Neuronal stem cell (in vitro differentiated cells): ENCODE measurements at places on chromosomes 2 and 18.
A peak's percentile ranks its signal among the peaks of the same experiment; 100 is the strongest.

GRCh38 chr2:32798829-32799228 is 147.9 kb upstream of the LTBP1 start:
- no peak for DNase-seq

DNA sequence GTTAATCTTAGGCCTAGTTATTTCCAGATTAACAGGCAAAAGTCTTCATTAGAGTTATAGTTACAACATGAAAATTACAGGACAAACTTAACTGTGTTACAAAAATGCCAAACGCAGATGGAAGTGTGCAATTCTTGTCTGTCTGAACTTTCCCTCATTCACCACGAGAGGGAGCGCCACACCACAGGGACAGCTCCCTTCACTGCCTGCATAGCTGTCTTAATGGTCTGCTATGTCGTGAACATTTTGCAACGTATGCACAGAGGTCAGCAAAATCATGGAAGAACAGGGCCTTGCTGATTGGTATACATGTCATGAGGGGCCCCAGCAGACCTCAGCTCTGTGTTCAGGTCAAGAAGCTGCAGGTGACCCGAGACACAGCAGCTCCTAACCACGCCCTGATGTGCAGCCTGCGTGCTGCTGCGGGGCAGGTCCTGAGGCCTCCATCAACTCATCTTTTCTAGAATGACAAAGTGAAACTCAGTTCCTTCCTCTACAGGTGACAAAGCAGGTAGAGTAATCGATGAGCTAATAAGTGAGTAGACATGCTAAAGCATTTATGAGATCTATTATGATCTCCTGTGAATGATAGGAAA is 78.8 kb upstream of the ATP8B1 start:
- peak; percentile 70 for DNase-seq

DNA sequence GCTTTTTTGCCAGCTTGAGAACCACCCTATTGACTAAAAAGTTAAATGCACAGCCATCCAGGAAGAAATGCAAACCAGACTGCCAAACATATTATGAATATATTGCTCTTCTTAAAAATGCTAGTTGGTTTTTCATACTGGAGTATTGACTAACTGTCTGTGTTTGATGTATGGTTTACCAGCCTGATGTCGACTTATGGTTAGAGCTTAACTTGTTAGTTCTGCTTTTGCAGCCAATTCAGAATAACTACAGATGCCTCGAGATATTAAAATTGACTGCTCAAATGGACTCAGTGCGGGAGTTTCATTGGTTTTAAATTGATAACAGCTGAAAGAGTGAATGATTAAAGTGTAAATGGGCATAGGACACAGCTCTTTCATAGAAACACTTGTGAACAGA is 369.8 kb downstream of the ARHGAP15 start:
- no peak for DNase-seq

GRCh38 chr18:36374262-36374661 is 76.7 kb downstream of the FHOD3 start:
- DNase-seq = no peak

DNA sequence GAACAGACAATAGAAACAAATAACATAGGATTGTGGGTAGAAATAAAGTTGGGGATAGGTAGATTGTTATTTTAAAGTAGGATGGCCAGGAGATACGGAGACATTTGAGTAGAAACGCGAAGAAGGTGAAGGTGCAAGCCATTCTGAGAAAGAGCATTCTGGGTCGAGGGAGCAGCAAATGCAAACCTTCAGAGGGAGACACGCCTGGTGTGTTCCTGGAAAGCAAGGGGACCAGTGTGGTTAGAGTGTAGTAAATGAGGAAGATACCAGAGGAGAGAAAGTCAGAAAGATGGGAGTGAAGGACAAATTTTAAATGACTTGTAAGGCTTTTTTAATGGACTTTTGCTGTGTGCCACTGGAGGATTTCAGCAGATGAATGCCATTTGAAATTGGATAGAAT is 1.7 kb downstream of the CYP20A1 start:
- no peak for DNase-seq

DNA sequence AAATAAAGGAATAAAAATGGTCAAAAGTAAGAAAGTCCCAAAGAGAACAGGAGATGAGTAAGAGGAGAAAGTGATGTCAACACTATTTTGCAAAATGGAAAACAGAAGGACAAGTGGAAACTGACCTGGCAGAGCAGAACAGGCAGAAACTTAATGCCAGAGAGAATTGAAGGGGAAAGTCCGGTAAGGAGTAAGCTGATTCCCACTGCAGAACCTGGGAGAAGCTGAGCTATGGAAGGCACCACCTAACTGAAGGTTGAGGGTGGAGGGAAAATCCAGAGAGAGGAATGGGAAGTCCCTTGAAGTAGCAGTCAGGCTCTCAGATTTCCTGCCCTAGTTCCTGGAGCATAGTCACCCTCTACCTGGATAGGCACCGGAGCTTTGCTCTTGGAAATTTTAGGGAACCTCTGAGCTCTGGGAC is 59.8 kb downstream of the MOGAT1 start:
- no peak for DNase-seq

DNA sequence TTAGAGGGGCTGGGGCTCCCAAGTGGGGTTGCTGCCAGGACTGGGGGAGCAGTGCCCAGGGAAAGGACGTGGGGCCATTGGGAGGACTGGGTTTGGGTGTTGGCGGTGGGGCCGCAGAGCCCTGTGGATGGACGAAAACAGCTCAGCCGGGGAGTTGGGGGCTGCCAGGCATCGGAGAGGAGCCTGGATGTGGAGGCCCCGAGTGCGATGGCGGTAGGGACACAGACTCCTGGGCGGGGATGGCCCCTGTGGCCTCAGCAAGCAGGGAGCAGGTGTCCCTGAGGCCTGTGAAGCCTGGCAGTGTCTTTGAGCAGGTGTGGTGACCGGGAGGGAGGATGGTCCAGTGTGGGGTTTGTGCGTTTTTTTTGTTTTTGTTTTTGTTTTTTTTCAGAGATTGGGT is 13.3 kb downstream of the CTDP1 start:
- no peak for DNase-seq
